HT1080 (cell line): ENCODE measurements at places on chromosomes 11 and 22. TPM values are rescaled to one million over a fixed set of nuclear protein-coding genes. Genes with fewer than 3 reads are reported as not detected.

CDC45 gene
- total RNA-seq, result 56.6 and 59.7 TPM in 2 replicates

GRCh38 chr11:10856689-10857458 lies 979 bp downstream of the ZBED5 start:
- peak; percentile 45 for DNase-seq

GRCh38 chr11:1890856-1891830 lies 552 bp downstream of the PRR33 start:
- DNase-seq, result no peak

- DNase-seq, result peak; percentile 19
Observed at GRCh38 chr11:71499546-71499945, 27.5 kb upstream of the KRTAP5-7 start.

DNA sequence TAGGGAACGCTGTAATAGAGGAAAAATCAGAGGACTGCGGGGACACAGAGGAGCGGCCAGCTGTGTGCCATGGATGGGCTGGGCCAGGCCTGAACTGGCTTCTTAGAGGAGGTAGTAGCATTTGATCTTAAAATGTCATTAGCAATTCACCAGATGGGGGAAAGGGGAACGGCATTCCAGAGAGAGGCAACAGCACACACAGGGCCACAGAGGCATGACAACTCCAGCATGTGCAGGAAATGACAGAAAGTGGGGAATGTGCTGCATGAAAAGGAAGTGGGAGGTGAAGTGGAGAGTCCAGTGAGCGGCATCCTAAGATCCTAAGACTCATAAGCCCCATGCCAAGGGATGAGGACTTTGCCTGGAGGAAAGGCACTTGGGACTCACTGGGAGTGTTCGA lies 69.0 kb downstream of the UBASH3B start:
- DNase-seq, result peak; percentile 71
